Sigmoid colon (tissue), 7 donors: ENCODE measurements at places on chromosomes 1 and 21. TPM values are rescaled to one million over a fixed set of nuclear protein-coding genes. Genes with fewer than 3 reads are reported as not detected.

DNA sequence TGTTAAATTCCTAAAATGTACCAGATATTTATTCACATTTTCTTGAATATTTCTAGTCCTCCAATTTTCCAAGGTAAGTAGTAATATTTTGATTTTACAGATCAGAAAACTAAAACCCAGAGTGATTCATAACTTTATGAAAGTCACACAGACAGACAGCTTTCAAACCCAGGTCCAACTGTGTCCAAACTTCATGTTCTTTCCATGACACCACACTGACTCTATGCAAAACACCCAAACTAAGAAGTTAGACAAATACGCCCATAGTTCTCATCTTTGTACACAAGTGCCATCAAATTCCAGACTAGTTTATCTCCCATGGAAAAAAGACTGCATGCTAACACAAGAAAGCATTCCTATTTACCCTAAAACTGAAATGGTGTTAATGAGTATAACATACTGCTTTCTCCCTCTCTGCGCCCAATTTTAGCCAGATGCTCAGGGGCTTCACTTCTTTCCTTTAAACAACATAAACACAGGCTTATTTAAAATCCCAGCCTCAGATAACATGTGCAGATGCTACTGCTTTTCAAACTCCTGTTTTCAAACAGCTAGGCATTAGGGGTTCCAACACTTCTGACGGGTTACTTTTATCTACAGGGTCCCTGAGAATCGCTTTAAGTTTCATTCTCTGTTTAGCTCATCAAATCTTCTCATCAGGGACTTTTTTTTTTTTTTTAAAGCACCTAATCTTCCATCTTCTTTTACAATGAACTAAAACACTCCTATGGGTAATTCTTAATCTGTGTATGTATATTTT, 44.6 kb downstream of the WASF2 start:
- DNase-seq = no peak

GRCh38 chr1:2237773-2238172, 9.7 kb downstream of the SKI start:
- DNase-seq = no peak

DNA sequence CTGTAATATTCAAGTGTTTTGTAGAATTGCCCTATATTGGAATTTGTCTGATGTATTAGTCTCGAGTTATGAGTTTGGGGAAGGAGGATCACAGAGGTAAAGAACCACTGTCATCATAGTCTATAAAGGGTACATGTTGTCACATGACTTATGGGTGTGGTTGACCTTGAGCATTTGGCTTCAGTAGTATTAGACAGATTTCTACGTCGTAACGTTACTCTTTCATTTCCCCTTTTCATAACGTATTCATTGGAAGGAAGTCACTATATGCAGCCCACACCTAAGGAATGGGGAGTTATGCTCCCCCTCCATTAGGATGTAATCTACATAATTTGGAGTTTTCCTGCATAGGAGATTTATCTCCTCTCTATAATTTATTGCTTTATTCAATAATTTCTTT, 110.1 kb upstream of the VAV3 start:
- no peak for DNase-seq

GRCh38 chr1:3217181-3217641, 148.2 kb downstream of the PRDM16 start:
- no peak for DNase-seq

DNA sequence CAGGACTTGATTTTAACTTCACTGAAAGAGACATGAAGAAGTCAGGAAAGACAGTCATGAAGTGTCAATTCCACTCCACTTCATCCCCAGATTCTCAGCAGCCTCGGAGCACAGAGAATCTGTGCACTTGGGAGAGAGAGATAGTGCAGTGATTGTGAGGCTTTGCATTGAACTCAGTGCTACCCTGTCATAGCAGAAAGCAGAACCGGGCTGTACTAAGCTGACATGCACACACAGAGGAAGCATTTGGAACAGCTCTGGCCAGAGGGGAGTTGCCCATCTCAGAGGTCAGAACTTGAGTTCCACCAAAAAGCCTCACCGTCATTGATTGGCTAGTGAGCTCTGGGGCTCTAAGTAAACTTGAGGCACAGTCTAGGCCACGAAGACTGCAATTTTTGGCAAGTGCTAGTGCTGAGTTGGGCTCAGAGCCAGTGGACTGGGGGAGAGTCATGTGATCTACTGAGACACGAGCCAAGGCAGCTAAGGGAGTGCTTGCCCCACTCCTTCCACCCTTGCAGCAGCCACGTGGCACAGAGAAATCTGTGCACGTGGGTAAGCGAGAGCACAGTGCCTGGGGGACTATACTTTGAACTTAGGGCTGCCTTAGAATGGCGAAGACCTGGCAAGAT, 810.2 kb upstream of the ADAMTS5 start:
- DNase-seq = no peak

DNA sequence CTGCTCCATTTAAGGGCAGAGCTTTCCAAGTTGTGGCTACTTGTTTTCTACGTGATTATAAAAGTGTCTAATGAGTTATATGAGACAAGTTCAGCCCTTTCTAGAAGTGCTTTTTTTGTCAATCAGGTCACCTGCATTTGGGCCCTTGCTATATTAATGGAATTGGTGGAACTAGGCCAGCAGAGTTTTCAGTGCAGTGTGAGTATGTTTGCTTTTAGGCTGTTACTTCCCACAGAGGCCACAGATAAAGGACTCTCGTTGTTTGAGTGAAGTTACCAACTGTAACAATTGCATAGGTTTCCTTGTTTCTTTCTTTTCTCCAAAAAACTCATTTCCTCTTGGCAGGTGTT, 10.9 kb downstream of the SMAP2 start:
- no peak for DNase-seq

DNA sequence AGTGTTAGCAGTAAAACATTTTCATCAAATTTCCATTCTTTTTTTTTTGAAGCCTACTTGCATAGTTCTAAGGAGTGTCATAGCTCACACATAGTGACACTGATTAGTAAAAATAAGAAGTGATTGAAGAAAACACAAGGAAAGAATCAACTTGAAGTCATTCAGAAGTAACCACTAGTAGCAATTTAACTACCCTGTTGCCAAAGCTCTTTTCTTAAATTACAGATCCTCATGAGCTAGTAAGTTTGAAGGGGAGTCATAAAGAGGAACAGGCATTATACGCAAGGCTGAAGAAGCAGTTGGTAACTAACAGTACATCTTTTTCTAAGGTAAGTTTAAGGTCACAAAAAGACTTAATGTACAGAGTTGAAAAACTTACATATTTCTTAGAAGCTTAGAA, 332.2 kb downstream of the CHRM3 start:
- DNase-seq = no peak

DNA sequence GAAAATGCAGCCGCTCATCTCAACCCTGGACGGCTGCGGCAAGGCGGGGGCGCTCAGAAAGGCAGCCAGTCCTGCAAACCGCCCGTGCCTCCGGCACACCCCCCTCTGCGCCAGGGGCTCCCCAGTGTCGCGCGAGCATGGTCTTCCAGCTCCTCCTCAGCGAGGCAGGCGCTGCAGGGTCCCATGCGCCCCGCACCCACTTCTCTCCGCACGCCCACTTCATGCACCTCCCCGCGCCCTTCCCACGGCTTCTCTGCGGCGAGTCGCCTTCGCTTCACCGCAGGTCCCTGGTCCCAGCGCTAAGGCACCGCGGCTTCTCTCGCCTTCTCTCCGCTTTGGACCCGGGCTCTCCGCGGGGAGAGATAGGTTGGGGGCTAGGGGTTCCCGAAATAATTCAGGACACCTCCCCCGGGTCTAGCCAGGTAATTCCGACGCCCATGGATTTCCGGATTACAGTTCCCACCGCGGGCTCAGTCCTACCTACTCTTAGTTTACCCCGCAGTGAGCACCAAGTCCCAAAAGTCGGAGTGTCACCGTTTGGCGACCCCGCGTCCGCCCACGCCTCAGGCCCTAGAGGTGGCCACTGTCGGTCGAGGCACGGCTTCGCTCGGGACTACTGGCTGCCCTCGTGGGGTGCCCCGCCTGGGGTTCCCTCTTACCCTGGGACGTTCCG, 67.5 kb downstream of the SYT2 start:
- DNase-seq = no peak

DNA sequence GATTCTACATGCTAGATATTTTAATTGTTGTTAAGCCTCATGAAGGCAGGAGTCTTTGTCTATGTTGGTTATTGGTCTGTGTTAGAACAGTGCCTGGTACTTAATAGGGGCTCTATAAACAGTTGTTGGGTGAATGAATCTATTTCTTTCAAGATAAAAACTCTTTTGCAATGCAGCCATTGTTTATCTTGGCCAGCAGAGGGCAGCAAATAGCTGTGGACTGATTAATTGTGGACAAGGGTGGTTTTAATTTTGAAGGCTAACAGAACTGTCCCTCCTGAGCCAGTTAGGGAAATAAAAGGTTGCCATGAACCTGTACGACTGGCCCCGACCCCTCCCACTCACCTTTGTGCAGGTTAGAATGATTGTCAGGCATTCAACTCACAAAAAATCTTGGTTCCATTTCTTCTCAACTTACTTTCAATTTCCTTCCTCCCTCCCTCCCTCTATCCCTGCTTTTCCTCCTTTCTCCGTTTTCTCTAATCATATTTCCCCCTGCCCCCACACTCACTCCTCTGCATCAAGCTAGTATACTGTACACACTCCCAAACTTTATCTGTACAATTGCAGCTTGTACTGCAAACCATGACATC, 66.3 kb upstream of the DIRAS3 start:
- DNase-seq = no peak

- no peak for DNase-seq
Measured at GRCh38 chr1:29248409-29248808, 12.1 kb downstream of the PTPRU start.

- DNase-seq = no peak
Measured at GRCh38 chr1:34370748-34371147, 194.0 kb downstream of the C1orf94 start.

GRCh38 chr1:172289448-172289847, 131.0 kb upstream of the C1orf105 start:
- no peak for DNase-seq

DNA sequence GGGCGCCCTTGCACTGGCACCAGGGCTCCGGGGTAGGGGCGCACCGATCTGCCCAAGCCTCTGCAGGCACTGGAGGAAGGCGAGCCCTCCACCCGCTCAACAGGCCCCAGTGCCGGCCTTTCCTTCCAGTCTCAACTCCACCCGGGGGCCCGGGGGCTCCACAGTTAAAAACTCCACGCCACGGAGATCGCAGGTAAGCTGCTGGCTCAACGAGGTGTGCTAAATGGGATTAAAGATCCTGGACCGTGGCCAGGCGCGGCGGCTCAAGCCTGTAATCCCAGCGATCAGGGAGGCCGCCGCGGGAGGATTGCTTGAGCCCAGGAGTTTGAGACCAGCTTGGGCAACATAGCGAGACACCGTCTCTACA, 536 bp downstream of the HSF2BP start:
- no peak for DNase-seq

- no peak for DNase-seq
Measured at GRCh38 chr1:197705941-197706340, 69.3 kb downstream of the DENND1B start.

DNA sequence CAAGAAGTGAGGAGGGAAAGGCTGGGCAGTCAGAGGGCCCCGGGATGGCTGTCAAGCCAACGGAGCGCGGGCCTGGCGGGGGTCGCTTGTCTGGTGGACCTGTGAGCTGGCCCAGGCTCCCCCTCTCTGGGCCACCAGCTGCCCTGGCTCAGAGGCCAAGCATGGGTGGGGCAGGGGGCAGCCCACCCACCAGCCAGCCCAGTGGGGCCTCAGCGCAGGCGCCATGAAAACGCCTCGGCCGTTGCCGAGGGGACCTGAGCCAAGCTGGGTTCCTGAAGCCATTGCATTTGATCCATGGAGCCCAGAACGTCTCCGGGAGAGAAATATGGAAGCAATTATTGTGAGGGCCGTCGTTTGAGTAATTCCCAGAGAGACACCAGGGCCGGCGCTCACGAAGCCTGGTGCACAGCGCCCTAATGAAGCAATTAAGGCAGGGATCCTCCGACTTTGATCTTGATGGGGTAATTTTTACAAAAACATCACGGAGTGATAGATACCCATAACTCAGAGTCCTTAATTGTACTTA, 90.5 kb upstream of the TTC34 start:
- DNase-seq = no peak

GRCh38 chr1:166730299-166730888, 108.9 kb upstream of the POGK start:
- DNase-seq = no peak

DNA sequence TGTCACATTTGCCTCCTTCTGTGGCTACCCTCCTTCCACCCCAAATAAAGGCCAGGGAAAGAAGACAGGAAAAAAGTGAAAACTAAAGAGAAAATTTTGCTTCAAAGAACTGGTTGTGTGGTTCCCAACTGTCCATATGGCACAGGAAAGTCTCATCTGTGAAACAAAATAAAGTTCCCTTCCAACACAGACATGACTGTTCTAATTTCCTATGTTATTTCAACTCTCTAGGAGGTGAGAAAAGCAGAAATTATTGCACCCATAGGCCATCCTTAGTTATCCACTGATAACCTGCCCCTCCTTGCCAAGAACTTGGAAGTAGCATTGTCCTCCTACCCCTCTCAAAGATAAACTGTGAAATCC, 8.1 kb upstream of the RAB29 start:
- DNase-seq = no peak

DNA sequence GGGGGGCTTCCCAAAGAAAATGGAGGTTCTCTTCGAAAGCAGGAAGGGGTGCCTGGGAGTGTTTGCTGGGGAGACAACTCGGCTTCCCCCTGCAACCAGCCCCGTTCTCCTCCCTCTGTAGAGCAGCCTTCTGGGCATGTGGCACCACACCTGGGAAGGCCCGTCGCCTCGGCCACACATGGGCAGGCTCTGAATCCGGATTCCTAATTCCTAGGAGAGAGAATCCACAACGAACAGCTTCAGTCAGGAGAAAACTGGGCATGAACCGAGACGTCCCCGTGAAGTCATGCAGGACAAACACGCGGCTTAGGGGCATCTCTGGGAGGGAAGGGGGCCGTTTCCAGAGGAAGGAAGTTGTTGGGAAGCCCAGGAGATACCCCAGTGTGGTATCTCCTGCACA, 224.5 kb downstream of the KAZN start:
- DNase-seq = no peak

The SH2D2A gene
- 8.2 TPM for total RNA-seq

The FCAMR gene
- not detected for total RNA-seq

The KCNJ10 gene
- total RNA-seq = not detected

The AQP10 gene
- not detected for total RNA-seq

The RIPPLY3 gene
- not detected for total RNA-seq

The CHIT1 gene
- total RNA-seq = not detected

The LINGO4 gene
- total RNA-seq = not detected

The PKP1 gene
- total RNA-seq = not detected

The HMCN1 gene
- total RNA-seq = 7.1 TPM

The OR2M2 gene
- not detected for total RNA-seq

The LCE6A gene
- total RNA-seq = not detected
